ENCODE measurements at places on chromosomes 6 and 20.

DNA sequence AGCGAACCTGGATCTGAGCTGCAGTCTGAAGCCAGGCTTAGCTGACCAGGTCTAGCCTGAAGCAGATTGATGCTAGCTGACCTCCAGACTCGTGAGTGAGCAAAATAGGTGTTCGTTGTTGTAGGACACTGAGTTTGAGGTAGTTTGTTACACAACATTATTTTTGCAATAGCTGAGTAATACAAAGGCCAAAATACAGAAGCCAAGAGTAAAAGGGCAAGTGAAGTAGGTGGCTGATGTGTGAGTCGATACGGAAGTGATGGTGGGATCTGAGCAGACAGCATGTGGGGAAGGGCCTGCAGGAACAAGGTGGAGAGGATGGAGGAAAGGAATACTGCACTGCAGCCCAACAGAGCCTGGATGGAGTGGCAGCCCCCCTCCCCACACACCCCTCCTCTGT is 8.5 kb upstream of the SPATS1 start:
- DNase-seq: no peak

DNA sequence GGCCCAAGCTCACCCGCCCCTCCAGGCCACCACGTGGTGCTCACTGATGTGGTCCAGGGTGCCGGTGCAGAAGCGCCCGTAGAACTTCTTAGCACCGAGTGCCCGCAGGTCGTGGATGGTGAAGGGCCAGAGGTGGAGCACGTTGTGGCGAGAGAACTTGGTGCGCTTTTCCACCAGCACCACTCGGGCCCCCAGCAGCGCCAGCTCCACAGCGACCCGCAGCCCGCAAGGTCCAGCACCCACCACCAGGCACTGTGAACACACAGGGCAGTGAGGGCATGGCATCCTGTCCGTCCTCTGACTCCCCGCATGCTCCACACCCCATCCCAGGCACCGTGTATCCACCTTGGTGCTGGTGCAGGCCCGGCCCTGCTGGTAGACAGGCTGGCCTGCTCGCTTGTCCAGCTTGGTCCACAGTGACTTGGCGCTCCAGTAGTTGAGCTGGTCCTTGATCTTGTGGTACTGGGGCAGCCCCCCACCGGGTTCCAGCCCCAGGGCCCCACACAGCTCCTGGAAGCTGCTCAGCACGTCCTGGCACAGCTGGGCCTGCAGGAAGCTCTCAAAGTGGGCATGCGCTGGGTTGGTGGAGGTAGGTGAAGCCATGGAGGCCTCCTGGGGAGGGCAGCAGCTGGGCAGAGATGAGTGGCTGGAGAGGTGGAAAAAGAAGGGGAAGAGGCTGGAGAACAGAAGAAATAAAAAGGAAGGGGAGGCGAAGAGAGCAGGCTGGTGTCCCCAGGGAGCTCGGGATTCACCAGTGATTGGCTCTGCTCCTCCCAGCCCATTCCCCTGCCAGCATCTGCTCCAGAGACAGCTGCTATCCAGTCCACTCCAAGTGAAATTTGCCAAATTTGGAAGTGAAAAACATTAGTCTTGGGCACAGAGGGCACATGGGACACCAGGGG is 1.7 kb downstream of the MICAL1 start:
- peak; percentile 47 for DNase-seq

GRCh38 chr6:128437685-128438084 is 82.7 kb downstream of the PTPRK start:
- DNase-seq: no peak

GRCh38 chr6:154219250-154219649 is 137.4 kb downstream of the IPCEF1 start:
- no peak for DNase-seq

DNA sequence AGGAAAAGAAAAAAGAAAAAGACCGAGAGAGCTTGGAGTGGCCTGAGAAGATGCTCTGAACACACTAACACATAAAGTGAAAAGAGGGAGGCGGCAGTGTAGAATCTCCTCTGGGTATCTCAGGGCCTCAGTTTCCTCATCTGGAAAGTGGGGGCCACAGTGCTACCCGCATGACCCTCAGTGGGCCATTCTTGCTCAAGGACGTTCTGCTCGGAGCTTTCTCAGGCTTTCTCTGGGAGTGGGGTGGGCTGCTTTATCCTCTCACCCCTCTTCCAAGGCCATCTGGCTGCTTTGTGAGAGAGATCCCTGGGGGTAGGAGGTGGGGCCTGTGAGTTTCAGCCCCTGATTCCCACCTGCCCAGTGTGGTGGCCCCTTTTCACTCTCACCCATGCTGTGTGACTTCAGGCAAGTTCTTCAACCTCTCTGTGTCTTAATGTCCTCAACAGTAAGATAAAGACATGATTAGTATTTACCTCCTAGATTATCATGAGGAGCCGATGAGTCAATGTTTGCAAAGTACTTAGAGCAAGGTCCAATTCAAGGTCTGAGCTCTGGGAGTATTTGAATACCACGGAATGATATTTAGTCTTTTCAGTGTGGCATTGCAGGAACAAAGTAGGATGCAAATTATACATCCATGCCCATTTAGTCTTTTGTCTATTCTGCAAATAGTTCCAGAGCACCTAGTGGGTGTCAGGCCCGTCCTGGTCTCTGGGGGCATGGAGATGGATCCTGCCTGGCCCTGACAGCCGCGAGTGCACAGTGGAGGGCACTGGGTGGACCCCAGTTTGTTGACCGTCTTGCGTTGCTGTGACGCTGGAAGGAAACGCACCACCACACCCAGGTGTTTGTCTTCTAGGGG is 34.3 kb downstream of the SRC start:
- no peak for DNase-seq

GRCh38 chr6:11486486-11486885 is 51.1 kb upstream of the TMEM170B start:
- no peak for DNase-seq

- DNase-seq: no peak
Measured at GRCh38 chr6:15033850-15034203, 212.0 kb upstream of the JARID2 start.

- DNase-seq: peak; percentile 82
Measured at GRCh38 chr6:14129575-14129974, 12.0 kb downstream of the CD83 start.

- DNase-seq: no peak
Measured at GRCh38 chr6:46706464-46706863, 18.8 kb downstream of the TDRD6 start.

Data from fibroblast of lung (primary cell).